ENCODE measurements at places on chromosomes 2 and 18.

DNA sequence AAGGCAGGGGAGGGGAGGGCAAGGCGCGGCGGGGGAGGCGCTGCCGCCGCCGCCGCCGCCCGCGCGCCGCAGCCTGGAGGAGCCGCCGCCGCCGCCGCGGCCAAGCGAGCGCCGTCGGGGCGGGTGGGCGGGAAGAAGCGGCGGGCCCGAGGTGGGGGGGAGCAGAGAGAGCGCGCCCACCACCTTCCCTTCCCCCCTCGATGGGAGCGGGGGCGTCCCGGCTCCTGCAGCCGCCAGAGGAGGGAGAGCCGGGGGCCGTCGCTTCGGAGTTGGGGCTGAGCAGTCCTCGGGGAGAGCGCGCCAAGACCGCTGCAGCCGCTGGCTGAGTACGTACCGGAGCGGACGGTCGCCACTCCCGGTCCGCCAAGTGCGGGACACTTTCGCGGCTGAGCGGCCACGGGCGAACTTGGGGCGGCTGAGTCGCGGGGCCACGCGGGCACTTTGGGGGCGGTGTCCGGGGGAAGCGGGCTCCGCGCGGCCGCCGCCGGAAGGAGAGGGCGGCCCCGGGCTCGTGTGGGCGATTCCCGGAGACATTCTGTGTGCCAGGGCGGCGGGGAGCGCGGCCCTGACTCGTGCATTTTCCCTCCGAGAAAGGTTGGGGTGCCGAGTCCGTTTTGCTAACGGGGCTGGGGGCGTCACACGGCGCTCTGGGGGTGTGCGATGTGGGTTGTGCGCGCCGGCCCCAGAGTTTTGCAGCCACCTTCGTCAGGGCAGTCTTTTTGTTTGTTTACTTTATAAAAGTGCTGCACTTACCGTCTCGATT, at the start of gene NAB1:
Gene NAB1, plus strand, starts transcription at position 49 of the 763 bp plus-strand sequence. CDS start 10,094 bp downstream, outside the sequence.
- DNase-seq = peak; percentile 68

DNA sequence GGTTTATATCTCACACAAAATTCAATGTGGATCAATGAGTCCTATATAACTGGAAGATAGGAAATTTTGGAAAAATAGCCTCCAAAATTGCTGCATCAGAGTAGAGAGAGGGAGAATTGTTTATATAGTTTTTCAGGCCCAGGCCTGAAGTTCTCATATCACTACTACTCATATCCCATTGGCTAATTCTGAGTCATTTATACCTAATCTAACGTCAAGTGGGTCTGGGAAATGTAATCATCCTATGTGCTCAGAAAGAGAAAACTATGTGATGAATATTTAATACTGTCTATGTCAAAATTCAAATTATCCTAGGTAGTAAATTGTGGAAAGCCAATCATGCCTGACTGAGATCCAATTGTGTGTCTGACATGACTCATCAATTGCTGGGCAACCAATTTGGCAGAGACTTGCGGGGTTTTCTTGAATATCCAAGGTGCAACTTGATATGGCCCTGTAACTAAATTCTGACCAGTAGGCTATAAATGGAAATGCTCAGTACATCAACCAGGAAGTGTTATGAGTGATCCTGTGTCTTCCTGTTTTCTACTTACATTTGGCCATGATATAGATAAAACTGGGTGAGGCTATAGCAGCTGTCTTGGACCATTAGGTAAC, 744.4 kb downstream of the KCNJ3 start:
- no peak for DNase-seq

- DNase-seq = no peak
Measured at GRCh38 chr18:47294801-47295200, 43.3 kb upstream of the SKOR2 start.

GRCh38 chr2:150167711-150168110, 319.8 kb downstream of the RND3 start:
- no peak for DNase-seq

GRCh38 chr2:145402706-145403277, 882.9 kb upstream of the ZEB2 start:
- DNase-seq = no peak

GRCh38 chr2:201150454-201151020, 32.4 kb upstream of the CASP10 start:
- no peak for DNase-seq

DNA sequence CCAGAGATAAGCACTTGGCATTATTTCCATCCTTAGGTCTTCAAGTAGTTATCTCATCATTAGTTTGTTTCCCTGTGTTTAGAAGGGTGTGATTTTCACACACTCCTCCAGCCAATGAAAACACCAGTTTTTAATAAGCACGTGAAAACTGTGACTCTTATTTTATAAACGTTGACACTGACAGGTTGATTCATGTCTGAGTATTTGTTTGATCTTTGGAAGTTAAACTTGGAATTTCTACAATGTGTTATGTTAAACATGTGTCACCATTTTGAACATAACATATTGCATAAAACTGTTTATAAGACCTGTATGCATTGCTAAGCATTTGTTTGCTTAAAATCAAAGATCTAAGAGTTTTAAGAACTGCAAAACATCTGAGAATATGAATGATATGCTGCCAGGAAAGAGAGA, 27.6 kb downstream of the SLC40A1 start:
- DNase-seq = no peak

DNA sequence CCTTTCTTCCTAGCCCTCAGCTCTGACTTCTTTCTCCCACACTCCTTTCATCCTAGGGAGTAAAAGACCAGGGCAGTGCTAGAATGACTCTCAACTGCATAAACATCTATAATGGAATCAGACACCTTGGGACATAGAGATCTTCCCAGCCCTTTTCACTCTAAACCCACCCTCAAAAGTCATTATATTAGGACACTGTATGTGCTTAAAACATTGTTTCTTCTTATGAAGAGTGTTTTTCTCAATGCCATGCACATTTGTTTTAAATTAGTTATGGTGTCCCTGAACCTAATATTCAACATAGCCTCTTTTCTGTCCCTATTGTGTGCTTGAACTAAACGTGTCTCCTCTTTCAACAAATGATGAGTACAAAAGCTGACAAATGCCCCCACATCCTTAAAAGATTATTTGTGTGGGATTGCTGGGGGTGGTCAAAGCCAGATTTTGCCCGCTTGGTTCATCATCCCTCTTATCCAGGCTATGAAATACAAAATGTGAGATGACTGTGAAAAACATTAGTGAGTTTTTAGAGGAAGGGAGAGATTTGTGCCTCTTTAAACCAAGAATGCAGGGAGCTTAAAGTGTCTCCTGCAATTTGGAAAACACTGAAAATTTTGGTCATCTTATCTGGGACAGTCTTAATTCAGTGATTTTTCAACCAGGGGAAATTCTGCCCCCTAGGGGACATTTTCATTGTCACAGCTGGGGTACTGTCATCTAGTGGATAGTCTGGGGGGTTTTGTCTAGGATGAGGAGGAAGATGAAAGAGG, 29.0 kb downstream of the SERPINB5 start:
- no peak for DNase-seq

Measured in stimulated activated CD8-positive, alpha-beta memory T cell treated with anti-CD3 and anti-CD28 coated beads, Interleukin-4, amount 100 ng/mL, for 4 hours (primary cell).